ENCODE measurements at places on chromosomes 5 and 9.

GRCh38 chr5:139212486-139212885 lies 14.3 kb upstream of the SIL1 start:
- DNase-seq, result no peak

DNA sequence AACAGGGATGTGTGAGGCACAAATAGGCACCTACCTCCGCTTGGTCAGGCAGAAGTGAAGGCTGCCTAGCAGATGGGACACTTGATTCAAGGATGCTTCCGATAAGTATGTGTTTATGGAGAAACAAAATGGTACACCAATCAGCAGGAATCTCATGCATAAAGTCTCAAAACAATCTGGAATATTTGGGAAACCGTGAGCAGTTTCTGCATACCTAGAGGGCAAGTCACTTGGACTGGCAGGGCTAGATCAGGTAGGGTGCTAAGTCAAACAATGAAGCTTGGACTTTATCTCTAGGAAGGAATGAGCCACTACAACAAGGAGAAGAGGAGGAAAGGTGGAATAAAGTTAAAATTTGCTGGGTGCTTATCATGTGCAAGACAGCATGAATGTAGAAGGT lies 5.5 kb downstream of the EPB41L4A start:
- no peak for DNase-seq

DNA sequence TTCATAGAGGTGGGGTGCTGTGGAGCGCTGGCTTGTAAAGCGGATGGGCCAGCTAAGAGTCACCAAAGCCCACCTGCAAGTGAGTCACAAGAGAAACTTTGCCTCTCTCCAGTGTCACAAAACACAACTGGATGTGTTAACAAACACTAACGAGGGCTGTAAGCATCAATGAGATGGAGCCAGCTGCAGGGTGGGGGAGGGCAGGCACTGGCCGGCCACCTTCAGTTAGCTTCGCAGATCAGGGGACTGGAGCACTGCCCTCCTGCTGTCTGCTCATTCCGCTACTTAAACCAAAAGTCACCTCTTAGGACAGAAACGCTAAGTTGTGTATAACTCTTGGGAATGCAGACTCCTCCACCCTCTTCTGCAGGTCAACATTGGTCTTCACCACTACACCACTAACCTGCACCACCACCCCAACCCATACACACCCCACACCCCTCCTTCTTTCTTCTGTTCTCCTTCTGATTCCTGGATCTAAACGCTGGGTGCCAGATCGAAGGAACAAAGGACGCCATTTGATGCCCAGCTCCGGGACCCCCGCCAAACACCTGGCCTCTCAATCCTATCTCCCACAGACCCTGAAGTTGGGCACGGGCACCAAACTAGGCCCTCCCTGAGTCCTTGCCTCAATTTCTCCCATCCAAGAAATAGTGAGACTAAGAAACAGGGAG lies 2.1 kb downstream of the ARSI start:
- DNase-seq, result no peak

GRCh38 chr5:130037905-130038304 lies 133.6 kb downstream of the CHSY3 start:
- no peak for DNase-seq

DNA sequence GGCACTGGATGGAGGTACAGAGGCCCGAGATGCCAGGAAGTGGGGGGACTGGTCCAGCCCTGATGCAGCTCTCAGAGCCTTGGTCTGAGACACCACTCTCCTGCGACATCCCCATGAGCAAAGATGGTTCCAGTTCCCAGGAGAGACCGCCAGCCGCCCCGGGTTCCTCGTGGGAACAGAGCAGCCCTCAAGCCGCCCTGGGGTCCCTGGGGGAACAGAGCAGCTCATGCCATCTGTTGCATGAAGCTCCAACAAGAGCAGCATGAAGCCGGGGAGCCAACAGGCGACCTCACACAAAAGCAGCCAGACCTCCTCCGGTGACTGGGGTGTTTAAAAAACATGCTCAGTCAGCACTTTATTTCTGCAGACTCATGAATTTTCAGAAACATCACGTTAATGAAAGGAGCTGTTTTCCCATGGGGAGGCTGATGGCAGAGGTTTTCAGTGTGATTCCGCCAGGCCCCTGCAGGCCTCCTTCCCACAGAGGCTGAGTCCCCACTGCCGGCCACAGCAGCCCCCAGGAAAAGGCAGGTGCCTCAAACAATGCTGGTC lies 6.2 kb downstream of the SLC6A18 start:
- peak; percentile 44 for DNase-seq

- DNase-seq, result peak; percentile 84
Measured at GRCh38 chr5:120790339-120790738, 326.2 kb downstream of the PRR16 start.

DNA sequence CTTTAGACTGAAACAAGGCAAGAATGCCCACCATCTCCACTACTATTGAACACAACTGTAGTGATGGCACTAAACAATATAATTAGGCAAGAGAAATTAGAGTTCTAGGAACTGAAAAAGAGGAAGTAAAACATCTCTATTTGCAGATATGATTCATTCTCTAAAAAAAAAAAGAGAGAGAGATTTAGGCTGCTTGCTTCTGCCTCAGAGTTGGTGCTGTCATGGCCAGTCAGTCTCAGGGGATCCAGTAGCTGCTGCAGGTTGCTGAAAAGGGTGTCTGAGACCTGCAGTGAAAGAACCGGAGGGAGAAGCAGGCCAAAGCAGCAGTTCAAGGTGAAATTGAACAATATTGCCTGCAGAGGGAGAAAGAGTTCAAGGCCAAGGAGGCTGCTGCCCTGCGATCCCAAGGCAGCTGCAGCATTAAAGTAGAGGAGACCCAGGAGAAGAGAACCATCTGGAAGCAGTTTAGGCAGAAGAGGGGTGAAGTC lies 72.5 kb downstream of the AP3B1 start:
- DNase-seq, result no peak

GRCh38 chr9:126150411-126151030 lies 176.1 kb upstream of the MVB12B start:
- DNase-seq, result no peak

All from eye (tissue), 1 donor.